Small intestine (tissue), 16 donors: ENCODE measurements at places on chromosomes 2 and 18. TPM values are rescaled to one million over a fixed set of nuclear protein-coding genes. Genes with fewer than 3 reads are reported as not detected.
A peak's percentile ranks its signal among the peaks of the same experiment; 100 is the strongest.

- no peaks in the 10 kb centered on the region for H3K4me1 ChIP-seq
- no peaks in the 10 kb centered on the region for H3K36me3 ChIP-seq
- no peak overlapping the region for H3K4me3 ChIP-seq
- DNase-seq, result no peak
These were observed 173.8 kb upstream of the SALL3 start for GRCh38 chr18:78805840-78806239.

DNA sequence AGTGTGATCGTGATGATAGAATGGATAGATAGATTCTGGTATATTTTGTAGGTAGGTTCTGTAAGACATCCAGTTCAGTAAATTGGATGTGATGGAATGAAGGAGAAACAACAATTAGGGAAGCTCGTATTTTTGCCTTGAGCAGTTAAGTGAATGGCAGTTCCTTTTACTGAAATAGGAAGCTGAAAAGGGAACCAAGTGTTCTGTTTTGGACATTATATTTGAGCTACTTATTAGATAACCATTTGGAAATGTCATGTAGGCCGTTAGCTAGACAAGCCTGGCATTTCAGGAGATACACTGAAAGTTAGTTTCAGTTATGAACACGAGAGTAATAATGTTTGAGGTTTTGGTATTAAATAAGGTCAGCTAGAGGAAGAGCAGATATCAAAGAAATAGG lies 41.5 kb downstream of the MARCHF7 start:
- no peaks in the 10 kb centered on the region for H3K4me1 ChIP-seq
- H3K27me3 ChIP-seq, result no peaks in the 10 kb centered on the region
- no peaks in the 10 kb centered on the region for H3K36me3 ChIP-seq
- no peak overlapping the region for H3K4me3 ChIP-seq
- DNase-seq, result no peak

- no peaks in the 10 kb centered on the region for H3K27me3 ChIP-seq
- H3K4me1 ChIP-seq, result no peaks in the 10 kb centered on the region
- peak; percentile 31 for DNase-seq
- no peak overlapping the region for H3K4me3 ChIP-seq
- H3K27ac ChIP-seq, result no peak overlapping the region
These were observed 469.4 kb upstream of the SMIM21 start for GRCh38 chr18:75896865-75897264.

DNA sequence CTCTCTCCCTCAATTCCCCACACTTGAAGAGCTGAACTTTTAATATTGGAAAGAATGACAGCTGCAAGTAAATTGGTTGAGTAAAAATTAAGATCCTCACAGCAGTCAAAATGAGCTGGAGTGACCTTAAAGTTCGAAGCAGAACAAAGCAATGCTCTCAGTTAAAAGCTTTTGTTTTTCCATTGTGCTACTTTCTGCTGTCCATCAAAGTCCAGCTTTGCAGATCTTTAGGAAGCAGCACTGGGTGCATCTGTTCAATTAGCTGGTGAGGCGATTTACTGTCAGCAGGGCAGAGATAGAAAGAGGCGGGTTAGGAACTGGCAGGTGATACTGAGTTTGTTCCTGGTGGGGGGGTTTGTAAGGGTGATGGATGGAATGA lies 834.8 kb downstream of the CPS1 start:
- no peaks in the 10 kb centered on the region for H3K36me3 ChIP-seq
- no peaks in the 10 kb centered on the region for H3K4me1 ChIP-seq
- H3K4me3 ChIP-seq, result no peak overlapping the region
- no peak overlapping the region for H3K27ac ChIP-seq

DNA sequence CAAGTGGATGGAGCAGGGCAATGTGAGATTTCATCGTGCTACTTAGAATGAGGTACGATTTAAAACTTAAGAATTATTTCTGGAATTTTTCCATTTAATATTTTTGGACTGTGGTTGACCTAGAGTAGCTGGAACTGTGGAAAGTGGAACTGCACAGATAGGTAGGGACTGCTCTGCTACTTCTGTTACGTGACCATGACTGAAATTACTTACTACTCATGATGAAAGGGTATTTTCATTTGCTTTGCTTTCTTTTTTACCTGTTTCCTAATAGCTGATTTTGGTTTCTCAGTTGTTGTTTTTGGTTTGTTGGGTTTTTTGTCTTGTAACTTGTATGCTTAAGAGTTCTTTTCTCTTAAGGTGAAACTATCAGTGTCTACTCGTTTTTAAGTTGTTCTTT lies 11.4 kb downstream of the UBE2E3 start:
- H3K27me3 ChIP-seq, result no peaks in the 10 kb centered on the region
- H3K27ac ChIP-seq, result no peak overlapping the region
- DNase-seq, result no peak

- no peaks in the 10 kb centered on the region for H3K36me3 ChIP-seq
- H3K27ac ChIP-seq, result no peak overlapping the region
- H3K27me3 ChIP-seq, result no peaks in the 10 kb centered on the region
- no peak overlapping the region for H3K4me3 ChIP-seq
- no peak for DNase-seq
These were observed 13.2 kb upstream of the CHRNA1 start for GRCh38 chr2:174777347-174778084.

DNA sequence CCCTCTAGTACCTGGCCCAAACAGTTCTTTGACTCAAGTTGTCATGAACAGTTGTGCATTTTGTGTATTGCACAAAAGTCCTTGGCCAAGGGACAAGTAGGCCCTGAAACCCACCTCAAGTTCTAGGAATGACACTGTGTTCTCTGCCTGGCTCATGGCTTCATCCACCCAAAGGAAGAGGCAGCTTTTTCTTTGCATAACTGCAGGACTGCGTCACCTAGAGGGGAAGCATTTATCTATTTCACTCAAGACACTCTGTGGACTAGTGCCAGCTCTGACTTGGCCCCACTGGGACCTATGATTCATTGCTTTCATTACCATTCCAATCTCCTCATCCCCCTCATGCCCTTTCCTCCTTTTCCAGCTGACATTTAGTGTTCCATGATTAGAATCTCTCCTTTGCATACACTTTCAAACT lies 119.3 kb upstream of the SIX2 start:
- no peak overlapping the region for H3K4me3 ChIP-seq
- no peaks in the 10 kb centered on the region for H3K4me1 ChIP-seq
- no peaks in the 10 kb centered on the region for H3K36me3 ChIP-seq
- H3K27me3 ChIP-seq, result no peaks in the 10 kb centered on the region
- no peak for DNase-seq

The RNF152 gene
- polyA plus RNA-seq, result 5.4 TPM

The KCNG2 gene
- polyA plus RNA-seq, result 0.30 TPM

The UGT1A7 gene
- not detected for polyA plus RNA-seq

The TXNL4A gene
- polyA plus RNA-seq, result 74.3 TPM

The RBM44 gene
- polyA plus RNA-seq, result 0.12 TPM

The PLGLB2 gene
- polyA plus RNA-seq, result 1.8 TPM
